CD4-positive, alpha-beta T cell treated with Interleukin-6 at 100 ng/mL for 8 hours (primary cell): ENCODE measurements at places on chromosomes 2 and 18.

DNA sequence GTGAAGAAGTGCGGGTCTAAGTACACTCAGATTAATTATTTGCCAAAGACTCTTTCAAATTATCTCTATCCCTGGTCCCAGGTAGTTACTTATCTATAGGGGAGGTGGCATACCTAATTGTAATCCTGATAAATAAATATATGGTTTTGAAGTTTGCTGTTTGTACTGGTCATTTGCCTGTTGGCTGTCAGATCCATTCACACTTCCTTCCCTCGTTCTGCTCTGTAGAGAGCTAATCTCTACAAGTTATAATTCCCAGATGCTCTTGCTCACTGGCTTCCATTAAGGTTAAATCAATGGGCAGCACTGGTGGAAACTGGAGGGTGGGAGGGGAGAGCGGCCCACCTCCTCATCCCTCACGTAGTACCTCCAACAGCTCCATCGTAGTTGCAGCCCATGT, 447.1 kb downstream of the TXNL1 start:
- DNase-seq = no peak

DNA sequence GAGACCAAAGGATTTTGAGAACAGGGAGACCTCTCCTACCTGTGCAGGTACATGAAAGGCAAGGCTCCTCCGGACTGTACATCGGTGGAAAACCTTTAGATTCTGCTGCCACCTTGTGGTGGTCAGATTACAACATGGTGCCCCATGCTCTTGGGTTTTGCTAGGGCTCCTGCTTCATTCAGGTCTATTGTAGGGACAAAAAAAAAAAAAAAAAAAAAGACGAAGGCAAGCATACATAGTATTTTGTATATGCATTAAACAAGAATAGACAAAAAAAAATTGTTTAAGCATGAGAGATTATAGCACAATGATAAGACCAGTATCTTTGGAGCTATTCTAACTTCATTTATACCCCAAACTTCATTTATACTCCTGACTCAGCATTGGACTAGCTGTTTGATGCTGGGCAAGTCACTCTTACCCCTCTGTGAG, 27.4 kb upstream of the SPR start:
- DNase-seq = peak; percentile 60

GRCh38 chr2:238231251-238231793, 8.5 kb downstream of the HES6 start:
- DNase-seq = peak; percentile 73

- no peak for DNase-seq
These were observed 38.1 kb downstream of the PLEK start for GRCh38 chr2:68403199-68403644.

DNA sequence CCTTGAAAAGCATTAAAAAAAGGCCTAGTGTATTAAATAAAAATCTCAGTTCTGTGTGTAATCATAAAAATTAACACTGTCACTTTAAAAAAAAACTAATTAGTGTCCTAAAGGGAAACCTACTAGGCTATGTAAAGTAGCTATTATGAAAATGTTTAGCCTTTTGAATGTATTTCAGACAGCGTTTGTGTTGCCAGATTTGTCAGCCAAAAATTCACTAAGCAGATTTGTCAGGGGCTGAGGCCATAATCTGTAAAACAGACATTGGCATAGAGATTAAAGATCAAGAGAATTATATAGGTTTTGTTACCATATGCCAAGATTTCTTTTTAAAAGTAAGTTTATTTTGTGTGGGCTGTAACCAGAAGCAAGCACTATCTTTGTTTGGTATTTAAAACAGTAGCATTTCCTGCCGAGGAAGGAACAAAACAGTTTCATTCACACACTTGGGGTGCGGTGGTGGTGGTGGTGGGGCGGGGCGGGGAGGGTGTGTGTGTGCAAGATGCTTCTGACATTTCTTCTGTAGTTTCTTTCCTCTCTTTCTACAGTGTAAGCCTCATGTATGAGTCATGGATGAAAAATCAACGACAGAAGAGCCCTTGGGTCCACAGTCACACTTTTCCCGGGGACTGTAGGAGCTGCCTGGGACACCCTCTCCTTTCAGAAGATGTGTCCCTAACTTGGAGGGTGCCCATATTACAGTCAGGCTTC, 328.5 kb upstream of the FANCL start:
- DNase-seq = no peak

DNA sequence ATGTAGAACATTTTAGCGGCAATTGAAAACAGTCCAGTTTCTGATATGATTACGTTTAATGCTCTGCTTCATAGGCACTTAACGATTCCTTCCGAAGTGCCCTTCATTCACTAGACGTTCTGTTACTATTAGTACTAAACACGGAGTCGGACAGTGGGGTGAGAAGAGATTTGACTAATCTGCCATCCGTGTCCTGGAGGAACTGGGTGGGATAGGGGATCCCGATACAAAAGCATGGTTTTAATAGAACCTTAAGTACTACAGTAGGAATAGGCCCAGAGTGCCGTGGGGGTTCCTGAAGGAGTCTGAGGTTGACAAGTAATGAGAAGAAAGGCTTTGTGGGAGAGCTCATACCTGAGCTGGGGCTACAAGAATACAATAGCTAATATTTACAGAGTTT, 631 bp downstream of the MORN2 start:
- DNase-seq = no peak

- DNase-seq = no peak
These were observed 435.1 kb upstream of the HS6ST1 start for GRCh38 chr2:128753800-128754199.

DNA sequence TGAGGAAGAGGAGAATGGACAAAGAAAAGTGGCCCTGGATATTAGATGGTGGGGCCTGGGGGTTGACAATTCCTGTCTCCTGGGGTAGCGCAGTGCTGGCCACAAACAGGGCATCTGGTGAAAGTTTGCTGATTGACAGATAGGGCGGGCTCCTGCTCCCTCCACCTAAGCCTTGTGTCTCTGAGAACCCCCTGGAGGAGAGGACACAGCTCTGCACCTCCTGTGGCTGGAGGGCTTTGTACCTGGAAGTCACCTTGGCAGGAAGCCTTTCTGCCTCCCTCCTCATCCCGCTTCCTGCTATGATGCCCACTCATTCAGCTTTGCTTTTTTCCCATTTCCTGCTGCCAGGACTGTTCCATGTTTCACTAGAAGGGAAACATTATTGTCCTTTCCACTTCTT, 72.4 kb downstream of the RHOB start:
- no peak for DNase-seq

GRCh38 chr2:153657651-153658050, 179.1 kb upstream of the RPRM start:
- DNase-seq = no peak

GRCh38 chr2:64967601-64968000, 21.6 kb upstream of the SLC1A4 start:
- DNase-seq = no peak

DNA sequence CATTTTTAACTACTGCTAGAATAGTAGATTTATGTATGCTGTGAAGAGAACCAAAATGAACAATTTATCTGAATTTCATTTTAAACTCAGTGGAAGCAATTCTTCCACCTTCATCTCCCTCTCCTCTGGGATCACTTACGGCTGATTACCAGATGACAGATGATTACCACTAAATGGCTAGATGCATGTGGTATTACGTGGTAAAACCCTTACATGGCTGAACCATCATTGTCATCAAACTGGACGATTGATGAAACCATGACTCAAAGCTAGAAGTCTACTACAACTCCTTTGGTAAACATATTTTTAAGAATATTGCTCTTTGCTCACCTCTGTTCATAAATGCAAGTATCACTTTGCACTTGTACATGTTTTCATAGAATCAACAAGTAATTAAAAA, 48.5 kb upstream of the DOCK10 start:
- DNase-seq = no peak

DNA sequence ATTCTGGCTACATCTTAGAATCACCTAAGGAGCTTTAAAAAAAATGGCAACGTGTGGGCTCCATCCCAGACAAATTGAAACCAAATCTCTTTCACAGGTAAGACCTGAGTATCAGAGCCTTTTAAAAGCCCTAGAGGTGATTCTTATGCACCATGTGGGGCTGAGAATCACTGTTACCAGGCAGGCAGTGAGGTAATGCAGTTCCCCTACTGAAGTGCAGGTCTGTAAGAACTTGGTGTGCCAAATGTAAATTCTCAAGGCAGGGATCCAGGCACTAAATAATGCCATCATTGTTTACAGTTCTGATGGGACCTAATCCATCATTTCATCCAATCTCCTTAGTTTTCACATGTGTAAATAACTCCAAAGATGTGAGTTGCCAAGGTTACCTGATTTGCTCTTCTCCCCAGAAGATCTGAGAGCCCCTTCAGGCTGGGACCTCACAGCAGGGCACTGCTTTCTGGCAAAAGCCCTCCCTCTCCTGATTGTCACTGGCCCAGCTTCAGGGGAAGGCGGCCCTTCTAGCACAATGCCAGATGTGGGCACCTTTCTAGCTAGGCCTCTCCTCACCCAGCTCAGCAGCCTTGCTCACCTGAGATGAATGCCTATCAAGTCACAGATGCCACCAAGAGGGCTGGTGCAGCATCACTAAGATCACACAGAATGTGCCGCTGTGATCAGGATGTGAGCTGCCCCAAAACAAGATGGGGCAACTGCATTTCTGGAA, 73.6 kb upstream of the RGPD5 start:
- no peak for DNase-seq

GRCh38 chr2:126685629-126686028, 29.7 kb downstream of the GYPC start:
- no peak for DNase-seq
